ENCODE measurements at places on chromosomes 4 and X.

DNA sequence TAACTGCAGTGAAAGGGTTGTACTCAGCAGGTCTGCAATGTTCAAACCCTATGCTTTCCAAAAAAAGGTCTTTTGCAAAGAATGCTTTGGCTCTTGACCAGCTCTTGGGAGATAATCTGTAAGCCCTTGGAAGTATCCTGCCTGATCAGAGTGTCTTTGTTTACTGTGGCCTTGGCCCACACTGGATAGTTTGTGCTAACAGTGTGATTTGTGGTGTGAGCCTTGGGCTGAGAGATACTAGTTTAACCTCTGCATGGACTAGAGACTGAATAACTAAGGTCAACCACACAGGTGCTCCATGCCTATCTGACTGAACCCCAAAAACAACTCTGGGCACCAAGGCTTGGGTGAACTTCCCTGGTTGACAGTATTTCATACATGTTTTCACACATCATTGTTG is 3.6 kb upstream of the MAGED1 start:
- DNase-seq = no peak

DNA sequence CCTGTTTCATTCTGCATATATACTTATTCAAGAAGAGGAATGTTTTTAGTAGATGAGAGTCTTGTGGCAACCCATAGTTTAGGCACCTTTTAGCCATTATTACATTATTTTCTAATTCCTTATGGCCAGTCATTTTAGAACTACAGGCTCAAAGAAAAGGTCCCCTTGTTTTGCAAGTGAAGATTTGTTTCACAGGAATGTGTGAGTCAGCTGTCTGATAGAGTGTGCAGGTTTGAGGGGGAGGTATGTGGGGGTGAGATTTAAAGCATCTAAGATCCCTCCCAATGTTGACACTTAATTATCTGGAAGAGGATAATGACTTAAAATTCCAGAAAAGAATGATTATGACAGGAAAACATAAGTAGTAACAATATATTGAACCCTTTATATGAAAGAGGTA is 495.6 kb downstream of the KCNIP4 start:
- DNase-seq = no peak

DNA sequence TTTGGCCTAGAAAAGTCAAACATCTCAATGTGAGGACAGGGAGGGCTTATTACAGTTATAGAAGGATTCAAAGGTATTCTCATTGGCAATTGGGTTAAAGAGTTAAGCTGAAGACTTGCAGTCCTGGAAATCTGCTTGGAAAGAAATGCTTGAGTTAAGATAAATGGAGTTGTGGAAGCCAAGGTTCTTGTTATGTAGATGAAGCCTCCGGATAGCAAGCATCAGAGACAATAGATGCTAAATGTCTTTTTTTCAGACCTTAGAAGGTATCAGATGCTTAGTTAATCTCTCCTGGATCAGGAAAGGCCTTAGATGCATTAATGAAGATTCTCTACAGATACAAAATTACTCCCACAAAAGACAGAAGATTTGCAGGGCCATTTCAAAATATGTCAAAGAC is 299.3 kb downstream of the CFAP47 start:
- DNase-seq = no peak

GRCh38 chr4:127140306-127140705 is 492.5 kb upstream of the INTU start:
- DNase-seq = no peak

- no peak for DNase-seq
These were observed 67.6 kb upstream of the SLC7A3 start for GRCh38 chrX:70998411-70999027.

DNA sequence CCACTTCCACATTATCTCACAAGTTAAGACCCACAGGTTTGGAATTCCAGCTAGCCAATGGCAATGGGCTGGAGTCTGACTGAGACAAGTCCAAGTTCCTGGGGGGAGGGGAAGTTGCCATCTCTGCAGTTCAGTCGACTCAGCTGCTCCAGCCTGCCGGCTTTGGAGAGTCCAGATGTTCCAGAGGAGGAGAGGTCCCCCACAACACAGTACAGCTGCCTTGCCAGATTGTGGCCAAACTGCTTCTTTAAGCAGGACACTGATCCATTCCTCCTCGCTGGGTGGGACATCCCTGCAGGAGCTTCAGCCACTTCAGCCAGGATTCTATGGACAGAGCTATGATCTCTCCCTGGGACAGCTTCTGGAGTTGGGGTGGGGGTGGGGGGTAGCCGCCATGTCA is 199.2 kb downstream of the EDA start:
- no peak for DNase-seq

DNA sequence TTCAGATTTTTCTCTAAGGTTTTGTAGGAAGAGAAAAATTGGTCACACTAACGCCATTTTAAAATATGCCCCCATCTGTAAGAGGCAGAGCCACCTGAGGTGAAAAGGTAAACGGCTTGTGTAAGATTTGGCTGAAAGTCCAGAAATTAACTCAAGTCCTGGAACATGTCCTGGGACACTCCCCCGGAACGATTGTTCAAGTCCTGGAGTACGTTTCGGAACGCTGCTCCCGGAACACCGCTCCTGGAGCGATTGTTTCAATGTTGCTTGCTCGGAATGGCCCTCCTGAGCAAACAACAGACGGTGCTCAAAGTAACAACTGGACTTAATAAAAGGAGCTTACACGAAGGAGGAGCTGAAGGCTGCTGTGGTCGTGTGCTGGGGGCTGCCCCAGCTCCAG is 796.5 kb upstream of the SLIT2 start:
- DNase-seq = no peak

DNA sequence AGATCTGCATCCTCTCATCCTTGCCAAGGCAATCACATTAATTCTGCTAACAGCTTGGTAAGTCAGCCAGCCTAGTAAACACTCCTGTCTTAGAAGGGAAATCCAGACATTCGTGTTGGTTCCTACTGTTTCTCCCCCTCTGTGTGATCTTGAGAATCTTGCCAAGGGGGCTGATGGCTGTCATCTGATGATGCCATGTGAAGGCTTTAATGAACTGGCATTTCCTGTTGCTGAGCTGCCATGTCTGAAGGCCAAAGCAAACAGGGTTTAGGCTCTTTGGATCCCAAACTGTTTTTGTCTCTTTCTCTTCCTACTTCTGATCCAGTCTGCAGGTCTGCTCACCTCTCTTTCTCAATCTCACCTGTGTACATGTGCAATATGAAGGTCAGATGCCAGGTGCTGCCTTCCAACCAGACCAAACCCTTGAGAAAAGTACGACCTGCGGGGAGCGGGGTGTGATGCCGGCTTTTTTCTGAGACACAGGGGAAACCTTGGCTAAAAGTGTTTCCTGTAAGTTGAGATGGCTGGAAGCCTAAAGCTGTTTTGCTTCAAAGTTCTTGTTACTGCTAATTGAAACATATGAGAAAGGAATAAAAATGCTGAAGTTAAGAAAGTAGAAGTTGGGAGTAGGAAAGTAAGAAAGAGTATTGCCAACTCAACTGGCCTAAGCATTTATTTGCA is 532.9 kb downstream of the ANKRD50 start:
- no peak for DNase-seq

DNA sequence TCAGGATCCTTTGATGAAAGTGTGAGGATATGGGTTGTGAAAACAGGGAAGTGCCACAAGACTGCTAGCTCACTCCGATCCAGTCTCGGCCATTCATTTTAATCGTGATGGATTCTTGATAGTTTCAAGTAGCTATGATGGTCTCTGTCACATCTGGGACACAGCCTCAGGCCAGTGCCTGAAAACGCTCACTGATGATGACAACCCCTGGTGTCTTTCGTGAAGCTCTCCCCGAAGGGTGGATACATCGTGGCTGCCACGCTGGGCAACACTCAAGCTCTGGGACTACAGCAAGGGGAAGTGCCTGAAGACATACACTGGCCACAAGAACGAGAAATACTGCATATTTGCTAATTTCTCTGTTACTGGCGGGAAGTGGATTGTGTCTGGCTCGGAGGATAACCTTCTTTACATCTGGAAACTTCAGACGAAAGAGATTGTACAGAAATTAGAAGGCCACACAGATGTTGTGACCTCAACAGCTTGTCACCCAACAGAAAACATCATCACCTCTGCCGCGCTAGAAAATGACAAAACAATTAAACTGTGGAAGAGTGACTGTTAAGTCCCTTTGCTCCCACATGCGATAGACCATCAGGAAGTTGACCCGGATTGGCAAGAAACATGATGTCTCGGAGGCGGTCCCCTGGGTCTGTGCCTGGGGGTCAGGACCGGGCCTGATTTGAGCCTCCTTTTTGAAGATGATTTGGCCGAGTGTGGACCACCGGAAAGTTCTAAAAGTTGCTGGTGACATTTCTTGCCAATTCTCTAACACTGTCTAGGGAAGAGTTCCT is 22.2 kb downstream of the LIAS start:
- DNase-seq = no peak

GRCh38 chrX:69541956-69542355 is 37.8 kb downstream of the NALF2 start:
- DNase-seq = no peak

DNA sequence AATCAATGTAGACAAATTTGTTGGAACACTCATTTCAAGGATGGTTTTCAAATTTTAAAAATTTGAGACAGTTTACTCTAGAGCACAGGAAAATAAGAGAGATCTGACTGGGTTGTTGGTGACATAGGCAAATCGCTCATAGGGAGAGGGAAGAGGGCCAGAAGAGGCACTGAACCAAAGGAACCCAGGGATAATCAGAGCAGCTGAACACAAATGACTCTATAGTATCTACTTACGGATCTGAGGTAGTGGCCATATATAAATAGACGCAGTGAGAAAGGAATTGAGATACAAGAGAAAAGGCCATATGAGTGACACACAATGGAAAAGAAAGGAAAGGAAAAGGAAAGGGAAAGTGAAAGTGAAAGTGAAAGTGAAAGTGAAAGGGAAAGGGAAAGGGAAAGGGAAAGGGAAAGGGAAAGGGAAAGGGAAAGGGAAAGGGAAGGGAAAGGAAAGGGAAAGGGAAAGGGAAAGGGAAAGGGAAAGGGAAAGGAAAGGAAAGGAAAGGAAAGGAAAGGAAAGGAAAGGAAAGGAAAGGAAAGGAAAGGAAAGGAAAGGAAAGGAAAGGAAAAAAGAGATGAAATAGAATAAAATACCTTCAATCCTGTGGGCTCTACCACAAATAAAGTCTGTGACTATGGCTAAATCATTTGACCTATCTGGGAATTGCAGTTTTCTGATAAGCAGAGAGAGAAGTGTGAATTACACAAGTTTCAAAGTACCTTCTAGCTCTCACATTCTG is 759.2 kb downstream of the DMD start:
- DNase-seq = no peak

GRCh38 chr4:82741188-82741587 is 57.4 kb downstream of the SCD5 start:
- no peak for DNase-seq

DNA sequence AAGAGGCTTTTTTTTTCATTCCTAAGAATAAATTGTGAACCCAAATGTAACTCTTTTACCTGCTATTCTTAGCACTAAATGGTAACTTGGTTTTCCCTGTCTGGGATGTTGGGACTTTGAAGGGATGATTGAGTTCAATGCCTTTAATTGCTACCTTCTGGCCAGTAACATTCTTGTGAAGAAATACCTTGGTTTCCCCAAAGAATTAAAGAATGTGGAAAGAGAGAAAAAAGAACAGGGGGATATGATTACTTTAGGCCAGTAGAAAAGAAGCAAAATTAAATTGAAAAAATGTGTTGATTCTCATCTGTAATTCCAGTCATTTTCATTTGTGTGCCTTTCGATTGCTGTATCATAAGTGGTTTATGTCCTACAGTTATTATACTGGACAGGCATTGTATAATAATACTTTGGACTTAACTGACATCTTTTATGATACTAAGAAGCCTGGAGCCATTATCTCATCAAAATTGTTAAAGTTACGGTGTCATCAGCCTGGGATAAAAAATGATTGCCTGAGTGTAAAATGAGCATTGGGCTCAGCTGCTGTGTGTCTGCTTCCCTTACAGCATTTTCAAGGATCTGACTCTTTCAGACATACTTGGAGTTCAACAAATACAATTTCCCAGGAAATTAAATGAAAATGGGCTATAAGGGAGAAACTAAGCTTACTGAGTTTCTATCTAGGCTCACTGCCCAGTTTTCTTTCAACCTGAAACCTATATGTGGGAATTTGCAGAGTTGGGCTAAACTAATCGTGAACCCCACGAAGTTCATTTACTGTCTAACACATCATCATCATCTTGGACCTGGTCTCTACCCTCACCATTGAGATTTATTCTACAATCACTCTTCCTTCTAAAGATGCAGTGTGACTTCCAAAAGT is 146.3 kb downstream of the SHROOM3 start:
- DNase-seq = no peak

DNA sequence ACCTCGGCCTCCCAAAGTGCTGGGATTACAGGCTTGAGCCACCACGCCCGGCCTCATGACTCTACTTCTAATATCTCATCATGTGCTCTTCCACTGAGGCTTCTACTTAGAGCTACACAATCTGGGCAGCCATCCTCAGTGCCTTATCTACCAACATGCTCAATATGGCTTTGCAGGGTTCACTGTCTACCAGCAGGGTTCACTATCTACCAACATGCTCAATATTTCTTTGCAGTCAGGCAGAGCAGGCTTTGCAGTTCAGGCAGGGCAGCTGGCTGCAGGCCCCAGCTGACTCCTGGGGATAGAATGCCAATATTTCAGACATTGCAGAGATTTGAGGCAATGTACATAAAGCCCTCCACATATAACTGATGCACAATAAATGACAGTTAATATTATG is 47.5 kb downstream of the PKD2 start:
- peak; percentile 71 for DNase-seq

DNA sequence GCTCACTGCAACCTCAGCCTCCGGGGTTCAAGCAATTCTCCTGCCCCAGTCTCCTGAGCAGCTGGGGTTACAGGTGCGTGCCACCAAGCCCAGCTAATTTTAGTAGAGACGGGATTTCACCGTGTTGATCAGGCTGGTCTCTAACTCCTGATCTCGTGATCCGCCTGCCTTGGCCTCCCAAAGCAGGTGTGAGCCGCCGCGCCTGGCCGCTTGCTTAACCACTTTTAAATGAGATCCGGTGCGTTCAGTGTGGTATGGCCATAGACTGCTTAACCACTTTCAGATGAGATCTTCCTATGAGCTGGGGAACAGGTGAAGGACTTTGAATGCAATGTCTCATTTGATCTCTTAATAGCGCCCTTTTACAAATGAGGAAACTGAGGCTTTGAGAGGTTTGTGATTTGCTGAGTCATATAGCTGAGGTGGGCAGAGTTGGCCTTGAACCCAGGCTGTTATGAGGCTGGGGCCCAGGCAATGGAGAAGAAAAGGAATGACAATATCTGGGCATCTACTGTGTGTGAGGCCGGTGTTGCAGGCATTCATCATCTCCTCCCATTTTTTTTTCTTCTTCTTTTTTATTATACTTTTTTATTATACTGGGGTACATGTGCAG is 41.9 kb upstream of the NSG1 start:
- no peak for DNase-seq

All from LNCaP clone FGC (cell line).